ENCODE measurements at places on chromosomes 2 and 18.

- DNase-seq = no peak
Observed at GRCh38 chr18:25310045-25310444, 41.9 kb downstream of the ZNF521 start.

GRCh38 chr18:49486606-49486952, 455 bp downstream of the C18orf32 start:
- DNase-seq = no peak

GRCh38 chr2:185219981-185220380, 518.6 kb upstream of the FSIP2 start:
- DNase-seq = no peak

DNA sequence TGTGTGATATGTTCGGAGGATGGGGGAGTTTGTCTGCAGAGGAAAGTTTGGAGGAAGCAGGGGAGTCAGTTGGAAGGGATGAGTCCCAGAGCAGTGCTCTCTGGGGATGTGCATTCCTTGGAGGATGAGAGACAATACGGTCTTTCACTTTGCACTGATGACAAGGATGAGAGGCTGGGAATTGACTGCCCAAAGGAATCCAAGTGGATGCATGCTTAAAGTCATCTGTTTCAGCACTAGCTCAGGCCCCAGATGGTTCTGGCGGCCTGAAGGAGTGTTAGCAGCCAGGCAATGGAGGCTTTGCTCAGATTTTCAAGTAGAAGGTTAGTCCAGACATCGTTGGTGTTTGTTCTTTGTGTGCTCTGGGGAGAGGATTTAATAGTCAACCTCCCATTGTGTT, 100.2 kb downstream of the CRIM1 start:
- DNase-seq = no peak

Data from stimulated activated naive CD8-positive, alpha-beta T cell treated with anti-CD3 and anti-CD28 coated beads, Interleukin-15, amount 100 ng/mL, for 72 hours (primary cell).